Stimulated activated CD4-positive, alpha-beta T cell treated with anti-CD3 and anti-CD28 coated beads, Interleukin-1b, Interleukin-23, amount 100 ng/mL, for 1 hour (primary cell): ENCODE measurements at places on chromosomes 3 and 15.

DNA sequence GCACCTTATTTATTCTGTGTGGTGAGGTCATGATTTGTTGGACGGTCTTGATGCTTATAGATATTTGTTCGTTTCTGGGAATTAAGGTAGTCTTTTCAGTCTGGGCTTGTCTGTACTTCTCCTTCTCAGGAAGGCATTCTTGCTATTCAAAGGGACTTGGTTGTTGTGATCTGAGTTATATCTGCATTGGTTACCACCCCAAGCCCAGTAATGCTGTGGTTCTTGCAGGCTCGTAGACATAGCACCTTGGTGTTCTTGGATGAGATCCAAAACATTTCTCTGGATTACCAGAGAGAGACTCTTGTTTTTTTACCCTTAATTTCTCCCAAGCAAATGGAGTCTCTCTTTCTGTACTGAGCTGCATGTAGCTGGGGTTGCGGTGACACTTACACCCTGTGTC lies 128.0 kb upstream of the CBLB start:
- DNase-seq, result no peak

DNA sequence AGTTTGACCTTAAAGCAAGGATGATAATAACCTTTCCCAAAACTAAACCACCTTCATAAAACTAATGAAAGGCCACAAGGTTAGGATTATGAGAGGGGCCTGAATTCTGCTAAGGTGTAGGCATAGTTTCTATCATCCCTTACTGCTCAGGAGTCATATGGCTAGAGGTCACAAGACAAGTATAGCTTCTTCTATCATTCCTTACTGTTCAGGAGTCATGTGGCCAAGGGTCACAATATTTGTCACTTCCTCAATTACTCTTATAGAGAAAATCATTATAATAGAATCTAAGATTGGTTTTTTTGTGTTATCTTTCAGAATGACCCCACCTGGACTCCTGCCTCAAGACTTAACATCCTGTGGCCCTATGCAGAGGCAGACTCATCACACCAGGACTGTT lies 36.6 kb downstream of the HERC1 start:
- DNase-seq, result no peak

- DNase-seq, result peak; percentile 3
Measured at GRCh38 chr15:58988006-58988785, 733 bp downstream of the RNF111 start.

- no peak for DNase-seq
Measured at GRCh38 chr3:159664006-159664405, 324.6 kb upstream of the IL12A start.

GRCh38 chr3:105847452-105847851 lies 21.4 kb downstream of the CBLB start:
- no peak for DNase-seq

DNA sequence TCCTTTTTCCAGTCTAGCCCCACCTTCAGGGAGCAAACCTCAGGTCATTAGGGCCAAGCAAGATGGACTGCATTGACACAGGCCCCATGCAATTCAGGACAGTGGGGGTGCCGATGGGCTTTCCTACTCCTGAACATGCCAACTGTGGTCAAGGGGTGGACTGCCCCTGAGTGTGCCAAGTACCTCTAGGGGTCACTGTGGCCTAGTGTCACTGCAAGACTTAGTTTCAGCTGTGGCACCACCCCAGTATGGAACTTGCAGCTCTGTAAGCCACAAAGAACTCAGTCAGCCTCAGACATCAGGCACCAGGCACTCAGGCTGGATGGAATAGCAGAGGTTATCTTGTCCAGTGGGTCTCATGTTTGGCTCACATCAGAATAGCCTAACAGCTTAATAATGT lies 32.3 kb downstream of the EXOG start:
- DNase-seq, result no peak

- DNase-seq, result no peak
Measured at GRCh38 chr3:188003188-188004171, 150.5 kb upstream of the LPP start.

DNA sequence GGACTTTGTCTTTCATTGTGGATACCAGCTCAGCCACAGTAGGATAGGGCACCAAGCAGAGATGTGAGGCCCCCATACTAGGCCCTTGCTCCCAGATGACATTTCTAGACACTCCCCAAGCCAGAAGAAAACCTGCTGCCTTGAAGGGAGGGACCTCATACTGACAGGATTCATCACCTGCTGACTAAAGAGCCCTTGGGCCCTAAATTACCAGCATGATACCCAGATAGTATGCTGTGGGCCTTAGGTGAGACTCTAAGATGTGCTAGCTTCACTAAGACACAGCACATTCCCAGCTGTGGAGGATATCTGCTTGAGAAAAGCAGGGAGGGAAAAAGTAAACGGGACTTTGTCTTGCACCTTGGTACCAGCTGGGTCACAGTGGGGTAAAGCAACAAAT lies 324.0 kb downstream of the TBL1XR1 start:
- DNase-seq, result no peak

DNA sequence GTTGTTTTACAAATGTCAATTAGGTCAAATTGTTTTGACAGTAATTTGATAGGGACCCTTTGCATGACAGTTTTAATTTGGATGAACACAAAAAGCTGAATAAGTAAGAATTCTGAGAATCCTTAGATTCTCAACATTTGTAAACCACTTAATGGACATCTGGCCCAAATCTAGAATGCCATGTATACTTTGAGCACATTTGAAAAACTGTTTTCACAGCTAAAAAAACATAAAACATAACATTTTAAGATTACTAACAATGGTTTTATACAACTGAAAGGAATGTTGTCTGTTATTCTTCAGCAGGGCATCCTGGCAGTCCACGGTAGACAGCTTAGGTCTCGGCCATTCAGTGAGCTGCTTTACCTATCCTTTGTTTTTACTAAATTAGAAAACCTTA lies 34.5 kb upstream of the TM2D3 start:
- no peak for DNase-seq

DNA sequence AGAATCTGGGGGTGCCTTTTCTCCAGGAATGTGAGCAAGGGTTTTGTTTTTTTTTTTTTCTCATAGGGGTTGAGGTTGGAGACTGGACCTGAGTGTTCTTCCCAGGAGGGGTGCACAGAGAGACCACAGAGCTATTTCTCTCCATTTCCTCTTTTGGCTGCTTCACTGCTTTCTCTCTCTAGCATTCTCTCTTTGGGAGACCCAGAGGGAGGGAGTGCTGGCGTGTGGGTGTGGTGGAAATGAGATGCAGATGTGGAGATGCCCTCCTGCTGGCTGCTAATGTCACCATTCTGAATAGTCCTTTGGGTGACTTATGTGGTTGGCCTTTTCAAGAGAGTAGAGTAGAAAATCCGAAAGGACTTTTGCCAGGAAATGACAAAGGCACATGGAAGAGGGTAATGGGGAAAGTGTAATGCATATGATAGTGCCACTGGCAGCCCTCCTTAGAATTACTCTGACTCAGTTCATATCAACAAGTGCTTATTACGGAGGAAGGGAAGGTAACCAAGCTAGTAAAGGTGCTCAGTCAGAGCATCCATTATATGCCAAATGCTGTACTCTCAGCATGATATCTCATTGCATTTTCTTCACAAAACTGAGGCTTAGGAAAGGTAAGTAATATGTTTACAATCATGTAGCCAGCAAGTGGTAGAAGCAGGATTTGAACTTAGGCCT lies 1.9 kb downstream of the SYN2 start:
- DNase-seq, result no peak

DNA sequence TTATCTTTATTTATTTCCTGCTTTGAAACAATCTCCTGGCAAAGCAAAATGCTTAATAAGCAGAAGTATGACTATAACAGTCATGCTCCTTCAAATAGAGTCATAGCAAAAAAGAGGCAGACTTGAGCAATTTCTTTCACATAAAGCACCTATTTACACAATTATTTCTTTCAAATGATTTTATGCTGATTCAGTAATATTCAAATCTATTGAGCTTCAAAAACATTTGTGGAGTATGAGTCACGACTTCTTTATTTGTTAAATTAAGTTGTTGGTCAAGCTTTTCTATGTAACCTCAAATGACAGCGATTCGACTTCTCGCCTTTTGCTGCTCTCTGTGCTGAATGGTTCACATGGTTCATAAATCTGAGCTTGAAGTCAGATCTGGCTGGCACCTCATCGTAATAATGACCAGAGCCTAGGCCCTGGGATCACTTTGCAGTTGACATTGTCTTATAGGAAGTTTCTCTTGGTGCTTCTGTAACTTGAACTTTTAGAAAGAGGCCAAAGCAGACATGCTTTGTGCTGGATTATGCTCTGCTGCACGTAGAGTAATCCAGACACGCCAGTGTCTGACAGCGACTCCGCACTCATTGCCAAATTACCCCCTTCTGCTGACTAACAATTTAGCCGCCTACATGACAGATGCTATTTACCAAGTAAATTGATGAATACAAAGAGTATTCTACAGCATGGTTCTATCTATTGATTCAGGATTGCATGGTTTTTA lies 139.0 kb downstream of the MCTP2 start:
- DNase-seq, result no peak

GRCh38 chr15:88209111-88209510 lies 47.4 kb downstream of the NTRK3 start:
- DNase-seq, result no peak

GRCh38 chr3:171255236-171255806 lies 204.9 kb downstream of the TNIK start:
- DNase-seq, result no peak

DNA sequence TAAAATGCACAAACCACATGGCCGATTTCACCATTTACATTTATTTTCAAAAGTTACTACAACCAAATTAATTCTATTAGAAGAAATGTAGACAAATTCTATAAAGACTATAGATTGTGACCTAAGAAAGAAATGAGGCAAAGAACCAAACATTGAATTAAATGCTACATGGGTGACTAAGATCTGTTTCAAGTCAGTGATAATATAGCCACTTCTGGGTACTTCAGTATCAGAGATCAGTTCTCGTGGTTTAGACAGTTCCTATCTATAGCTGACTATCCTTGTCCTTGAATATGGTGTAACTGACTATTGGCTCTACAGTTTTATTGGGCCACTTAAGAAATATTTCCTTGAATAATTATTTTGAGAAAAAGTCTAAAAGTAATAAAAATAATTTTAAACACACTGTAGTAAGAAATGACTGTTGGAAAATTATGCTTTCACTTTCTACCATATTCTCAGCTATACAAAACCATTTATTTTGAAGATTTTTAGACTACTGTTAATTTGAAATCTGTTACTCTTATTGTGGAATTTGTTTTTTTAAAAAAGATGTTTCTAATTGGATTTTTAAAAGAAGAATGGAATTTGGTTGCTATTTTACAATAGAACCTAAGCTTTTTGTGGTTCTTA lies 14.1 kb downstream of the KCNMB3 start:
- no peak for DNase-seq

GRCh38 chr15:43799209-43799944 lies 643 bp downstream of the SERINC4 start:
- DNase-seq, result no peak

DNA sequence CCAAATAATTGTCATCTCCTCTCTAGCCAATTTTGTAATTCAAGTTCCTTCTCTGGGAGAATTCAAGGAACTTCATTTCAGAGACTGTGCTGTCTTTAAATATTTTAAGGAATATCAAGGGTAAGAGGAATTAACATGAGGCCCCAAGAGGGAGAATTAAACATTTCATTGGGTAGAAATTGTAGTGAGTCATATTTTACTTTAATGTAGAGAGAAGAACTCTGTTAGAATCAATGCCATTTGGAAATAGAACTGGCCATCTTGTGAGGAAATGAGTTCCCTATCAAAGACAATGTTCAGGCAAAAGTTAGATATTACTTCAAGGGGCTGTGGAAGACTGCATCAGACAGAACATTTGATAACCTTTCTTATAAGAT lies 43.5 kb upstream of the TP63 start:
- DNase-seq, result no peak

DNA sequence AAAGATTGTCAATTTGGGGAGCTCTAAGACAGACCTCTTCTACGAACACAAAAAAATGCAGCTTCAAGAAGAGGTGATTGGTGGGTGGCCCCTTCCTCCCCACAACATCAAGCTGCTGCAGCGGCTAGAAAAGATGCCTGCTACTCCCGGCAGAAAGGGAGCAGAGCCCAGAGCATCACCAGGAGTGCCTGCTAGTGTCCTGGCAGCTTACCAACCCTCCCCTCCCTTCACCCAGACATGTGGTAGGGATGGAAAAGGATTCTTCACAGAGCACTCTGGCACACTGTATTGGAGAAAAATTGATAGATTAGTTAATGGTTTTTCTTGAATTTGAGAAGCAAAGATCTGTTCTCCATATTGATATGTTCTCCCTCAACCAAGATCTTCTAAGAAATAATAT lies 10.8 kb downstream of the IP6K1 start:
- DNase-seq, result no peak

DNA sequence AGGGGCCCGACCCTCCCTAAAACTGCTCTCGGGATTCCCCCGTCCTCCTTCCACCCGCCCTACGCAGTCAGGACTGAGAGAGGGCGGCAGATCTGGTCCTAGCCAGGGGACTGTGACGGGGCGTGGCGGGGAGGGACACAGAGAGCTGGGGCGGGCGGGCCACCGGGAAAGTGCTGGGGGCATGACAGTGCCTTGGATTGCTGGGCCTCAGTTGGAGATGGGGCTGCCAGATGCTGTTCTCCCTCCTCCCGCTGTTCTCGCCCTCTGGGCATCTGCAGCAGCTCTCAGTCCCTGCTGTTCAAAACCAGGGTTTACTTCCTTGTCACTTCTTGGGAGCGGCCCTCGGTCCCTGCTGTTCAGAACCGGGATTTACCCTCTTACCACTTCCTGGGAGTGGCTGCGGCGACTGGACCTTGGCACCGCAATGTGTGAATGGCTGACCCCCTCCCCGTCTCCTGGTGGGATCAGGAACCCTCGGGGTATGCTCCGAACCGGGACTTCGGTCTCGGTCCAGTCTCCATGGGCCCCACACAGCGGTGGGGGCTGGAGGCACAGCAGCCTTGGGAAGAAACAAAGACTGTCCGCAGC lies 1.8 kb upstream of the RPP25 start:
- DNase-seq, result no peak

DNA sequence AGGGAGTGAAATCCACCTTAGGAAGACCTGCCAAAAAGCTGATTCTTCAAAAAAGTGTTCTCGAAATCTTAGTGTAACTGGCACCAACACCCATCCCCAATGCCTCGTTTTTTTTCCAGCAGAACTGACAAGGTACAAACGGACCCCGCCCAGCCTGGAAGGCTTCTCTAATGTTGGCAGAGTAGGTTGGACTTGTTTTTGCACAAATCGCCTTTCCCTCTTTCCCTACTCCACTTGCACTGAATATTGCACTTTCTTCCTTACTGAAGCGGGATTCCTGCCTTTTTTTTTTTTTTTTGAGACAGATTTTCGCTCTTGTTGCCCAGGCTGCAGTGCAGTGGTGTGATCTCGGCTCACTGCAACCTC lies 544 bp upstream of the TIMMDC1 start:
- no peak for DNase-seq

- peak; percentile 46 for DNase-seq
Measured at GRCh38 chr15:44719293-44719999, 8.1 kb downstream of the B2M start.

DNA sequence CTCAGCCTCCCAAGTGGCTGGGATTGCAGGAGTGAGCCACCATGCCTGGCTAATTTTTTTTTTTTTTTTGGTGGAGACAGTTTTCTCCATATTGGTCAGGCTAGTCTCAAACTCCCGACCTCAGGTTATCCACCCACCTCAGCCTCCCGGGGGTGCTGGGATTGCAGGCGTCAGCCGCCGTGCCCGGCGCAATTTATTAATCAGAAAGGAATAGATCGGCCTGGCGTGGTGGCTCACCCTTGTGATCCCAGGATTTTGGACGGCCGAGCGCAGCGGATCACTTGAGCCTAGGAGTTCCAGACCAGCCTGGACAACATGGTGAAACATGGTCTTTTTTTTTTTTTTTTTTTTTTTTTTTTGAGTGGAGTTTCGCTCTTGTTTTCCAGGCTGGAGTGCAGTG lies 13.3 kb upstream of the GOLGA8M start:
- no peak for DNase-seq
